Left colon (tissue), 2 donors: ENCODE measurements at places on chromosomes 2 and 18.

DNA sequence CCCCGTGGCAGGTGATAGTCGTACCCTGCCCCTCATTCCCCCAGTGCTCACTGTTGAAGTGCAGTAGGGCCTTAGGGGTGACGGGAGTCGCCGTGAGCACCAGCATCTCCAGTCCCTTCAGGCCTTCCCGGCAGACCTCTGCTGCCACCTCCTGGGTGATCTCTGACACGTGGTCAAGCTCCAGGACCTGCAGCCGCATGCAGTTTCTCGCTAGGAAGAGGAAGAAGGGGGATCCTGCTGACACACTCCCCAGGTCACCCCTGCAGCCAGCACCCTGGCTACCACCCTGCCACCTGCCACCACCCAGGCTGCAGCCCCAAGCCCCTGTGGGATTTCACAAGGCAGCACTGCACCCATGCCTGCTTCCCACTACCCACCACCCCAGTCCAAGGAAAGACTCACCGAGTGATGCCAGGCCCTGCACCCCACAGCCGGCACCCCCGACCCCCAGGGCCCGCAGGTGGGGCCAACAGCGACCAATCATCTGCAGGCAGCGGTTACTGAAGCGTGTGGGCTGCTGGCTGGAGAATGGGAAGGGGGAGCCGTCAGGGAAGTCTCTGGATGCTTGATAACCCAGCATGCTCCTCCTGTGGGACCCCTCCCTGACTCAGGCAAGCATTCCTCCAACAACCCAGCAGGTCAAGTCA lies 23.8 kb downstream of the FBXO41 start:
- no peak for DNase-seq

DNA sequence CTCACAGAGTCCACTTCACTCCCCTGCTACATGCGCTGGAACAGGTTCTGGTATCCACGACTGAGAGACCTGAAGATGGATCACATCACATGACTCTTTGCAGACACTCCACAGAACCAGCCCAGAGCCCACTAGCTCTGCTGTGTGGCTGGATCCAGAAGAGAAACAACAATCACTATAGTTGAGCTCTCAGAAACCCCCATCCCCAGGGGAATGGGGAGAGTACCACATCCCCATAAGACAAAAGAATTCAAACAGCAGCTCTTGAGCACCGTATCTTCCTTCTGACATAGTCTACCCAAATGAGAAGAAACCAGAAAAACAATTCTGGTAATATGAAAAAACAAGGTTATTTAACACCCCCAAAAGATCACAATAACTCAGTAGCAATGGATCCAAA lies 76.4 kb downstream of the ZSWIM2 start:
- no peak for DNase-seq

DNA sequence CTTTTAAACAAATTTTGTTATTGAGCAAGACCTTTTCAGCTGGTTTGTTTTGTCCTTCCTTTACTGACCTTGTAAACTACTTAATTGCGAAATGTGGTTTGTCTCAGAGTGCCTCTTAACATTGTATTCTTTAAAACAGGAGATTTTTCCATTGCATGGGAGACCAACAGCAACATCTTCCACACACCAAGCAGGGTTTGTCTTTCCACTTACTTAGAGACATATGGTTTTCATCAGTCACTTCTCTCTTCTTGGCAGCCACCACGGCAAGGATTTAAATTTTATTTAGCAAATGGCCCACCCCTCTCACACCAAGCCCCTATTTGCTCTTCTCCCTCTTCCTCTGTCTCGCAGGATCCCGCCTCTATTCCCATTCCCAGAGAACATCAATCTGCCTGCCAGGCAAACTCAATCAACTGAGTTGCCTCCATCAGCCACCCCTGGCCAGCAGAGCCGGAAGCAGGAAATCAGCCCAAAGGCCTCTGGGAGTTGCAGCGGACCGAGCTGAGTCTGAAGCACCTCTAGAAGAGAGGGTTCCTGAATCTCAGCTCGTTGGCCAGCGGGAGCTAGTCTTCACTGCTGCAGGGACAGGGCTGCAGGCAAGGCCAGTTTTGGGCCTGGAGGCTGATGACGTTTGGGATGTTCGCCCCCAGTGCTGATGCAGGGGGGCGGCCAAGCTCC lies 11.3 kb upstream of the CIB4 start:
- no peak for DNase-seq

GRCh38 chr18:49376046-49376445 lies 84.4 kb downstream of the DYM start:
- no peak for DNase-seq

DNA sequence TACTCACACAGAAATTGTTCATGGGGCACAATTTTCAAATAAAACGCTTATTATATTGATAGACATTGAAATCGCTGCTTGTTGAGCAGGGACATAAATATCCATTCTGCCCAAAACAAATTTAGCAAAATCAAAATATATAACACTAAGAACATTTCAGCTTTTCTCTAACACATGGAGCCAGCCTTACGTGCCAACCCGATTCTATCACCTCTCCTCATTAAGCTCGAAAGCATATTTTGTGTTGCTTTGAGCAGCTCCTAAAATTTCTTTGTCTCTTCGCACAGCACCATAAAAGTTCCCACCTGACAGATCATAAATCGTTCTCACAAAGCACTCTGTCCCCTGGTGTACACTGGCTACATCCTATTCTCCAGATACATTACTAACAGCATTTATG lies 1034.4 kb upstream of the KLHL29 start:
- DNase-seq, result no peak

GRCh38 chr2:145114726-145115125 lies 594.8 kb upstream of the ZEB2 start:
- no peak for DNase-seq

GRCh38 chr2:100104718-100105677 lies 37.4 kb downstream of the AFF3 start:
- DNase-seq, result peak; percentile 19

GRCh38 chr18:77170890-77171410 lies 38.4 kb upstream of the MBP start:
- DNase-seq, result no peak

- DNase-seq, result no peak
Observed at GRCh38 chr2:185417111-185417510, 321.5 kb upstream of the FSIP2 start.

- no peak for DNase-seq
Observed at GRCh38 chr2:210523650-210524289, 32.6 kb upstream of the CPS1 start.

DNA sequence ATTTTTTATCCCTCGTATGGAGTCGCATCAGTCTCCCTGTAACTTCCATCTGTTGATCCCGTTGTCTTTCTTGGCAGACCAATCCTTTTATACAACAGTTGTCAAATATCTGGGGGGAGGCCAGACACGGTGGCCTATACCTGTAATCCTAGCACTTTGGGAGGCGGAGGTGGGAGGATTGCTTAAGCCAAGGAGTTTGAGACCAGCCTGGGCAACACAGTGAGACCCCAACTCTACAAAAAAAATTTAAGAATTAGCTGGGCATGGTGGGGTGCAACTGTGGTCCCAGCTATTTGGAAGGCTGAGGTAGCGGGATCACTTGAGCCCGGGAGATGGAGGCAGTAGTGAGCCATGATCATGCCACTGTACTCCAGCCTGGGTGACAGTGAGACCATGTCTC lies 2.0 kb downstream of the XRCC5 start:
- no peak for DNase-seq

DNA sequence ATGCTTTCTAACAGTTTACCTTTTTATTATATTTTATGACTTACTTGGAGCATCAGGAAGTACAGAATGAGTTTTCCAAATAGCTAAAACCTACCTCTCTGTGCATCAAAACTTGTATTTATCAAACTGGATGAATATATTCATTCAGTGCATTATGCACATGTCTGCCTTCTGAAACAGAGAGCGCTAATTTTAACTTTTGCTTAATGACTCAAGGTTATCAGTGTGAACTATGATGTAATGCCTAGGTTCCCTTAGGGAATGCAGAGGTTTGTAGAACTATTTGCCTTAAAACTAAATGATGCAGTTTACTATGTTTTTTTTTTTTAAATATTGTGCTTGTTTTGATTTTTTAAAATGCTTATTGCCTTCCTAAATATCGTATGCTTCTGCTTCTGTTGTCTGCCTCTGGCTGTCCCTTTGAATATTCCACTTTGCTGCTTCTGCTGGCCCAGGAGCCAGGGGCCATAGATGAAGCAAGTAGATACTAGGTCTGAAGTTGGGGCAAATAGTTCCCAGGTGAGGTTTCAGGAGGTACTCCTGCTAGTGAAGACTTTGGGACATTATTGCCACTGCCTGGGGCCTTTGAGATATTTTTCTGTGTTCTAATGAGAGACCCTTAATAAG lies 16.5 kb downstream of the TMEM178A start:
- no peak for DNase-seq
